ENCODE measurements at places on chromosomes 16 and 17.
A peak's percentile ranks its signal among the peaks of the same experiment; 100 is the strongest.

DNA sequence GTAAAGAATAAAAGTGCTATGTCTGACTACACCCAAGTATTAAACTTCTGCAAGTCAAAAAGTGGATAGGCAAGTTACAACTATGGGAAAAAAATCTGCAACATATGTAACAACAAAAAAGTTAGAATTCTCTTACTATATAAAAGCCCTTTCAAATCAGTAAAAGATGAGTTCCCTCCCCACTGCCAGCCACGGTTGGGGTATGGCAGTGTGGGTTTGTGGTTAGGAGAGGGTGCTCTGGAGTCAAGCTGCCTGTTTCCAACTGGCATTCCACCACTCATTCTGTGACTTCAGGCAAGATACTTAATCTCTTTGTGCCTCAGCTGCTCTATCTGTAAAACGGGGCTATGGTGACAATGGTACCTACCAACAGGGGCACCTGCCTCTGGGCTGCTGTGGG, 26.6 kb upstream of the MFSD6L start:
- no peak for DNase-seq

- DNase-seq = no peak
Observed at GRCh38 chr17:34313164-34313563, 6.1 kb upstream of the CCL8 start.

DNA sequence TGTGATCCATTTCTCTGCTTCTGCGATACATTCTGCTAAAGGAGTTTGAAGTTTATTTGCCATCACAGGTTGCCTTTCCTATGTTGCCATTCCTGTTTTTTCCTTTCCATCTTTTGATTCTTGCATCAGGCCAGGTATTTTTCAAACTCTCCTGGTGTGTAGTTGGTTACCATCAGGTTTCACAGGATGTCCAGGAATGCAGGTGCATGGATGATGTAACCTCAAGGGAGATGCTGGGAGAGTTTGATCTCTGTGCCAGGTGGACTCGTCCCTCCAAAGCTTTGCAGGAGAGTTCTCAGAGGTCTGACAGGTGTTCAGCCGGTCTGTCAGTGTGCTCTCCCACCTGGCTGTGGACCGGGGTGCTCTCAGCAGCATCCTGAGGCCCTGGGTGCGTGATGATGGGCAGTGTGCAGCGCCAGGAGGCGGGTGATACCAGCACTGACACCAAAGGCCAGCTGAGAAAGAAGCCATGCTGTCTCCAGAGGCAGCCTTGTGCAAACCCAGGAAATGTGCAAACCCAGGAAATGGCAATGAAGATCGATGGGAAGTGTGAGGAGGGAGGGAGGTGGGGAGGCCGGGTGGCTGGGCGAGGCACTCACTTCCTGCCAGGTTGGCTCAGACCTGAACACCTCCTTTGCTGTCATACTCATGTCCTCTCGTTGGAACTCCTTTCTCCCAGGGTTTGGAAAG, 1.7 kb downstream of the ATP2C2 start:
- no peak for DNase-seq

GRCh38 chr17:4856271-4856936, 23.3 kb downstream of the MINK1 start:
- DNase-seq = no peak

GRCh38 chr17:65600518-65600917, 39.1 kb upstream of the AXIN2 start:
- no peak for DNase-seq

- DNase-seq = no peak
Observed at GRCh38 chr17:82177761-82178498, 34.7 kb downstream of the CCDC57 start.

DNA sequence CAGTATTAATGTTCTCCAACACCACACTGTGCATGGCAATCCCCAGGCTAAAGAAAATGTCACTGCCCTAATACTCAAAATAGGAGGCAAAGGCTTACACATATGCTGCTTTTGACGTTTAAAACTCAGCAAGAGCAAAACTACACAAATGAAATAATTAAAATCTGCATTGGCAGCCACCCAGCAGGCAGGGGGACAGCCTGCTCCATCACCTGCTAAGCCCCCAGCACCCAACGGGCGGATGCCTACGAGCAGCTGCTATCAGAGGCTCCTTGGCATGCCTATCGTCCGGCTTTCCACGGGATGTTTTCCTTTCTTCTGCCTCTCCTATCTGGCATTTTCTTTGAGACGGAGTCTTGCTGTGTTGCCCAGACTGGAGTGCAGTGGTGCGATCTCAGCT, 337.5 kb downstream of the SOX9 start:
- DNase-seq = no peak

DNA sequence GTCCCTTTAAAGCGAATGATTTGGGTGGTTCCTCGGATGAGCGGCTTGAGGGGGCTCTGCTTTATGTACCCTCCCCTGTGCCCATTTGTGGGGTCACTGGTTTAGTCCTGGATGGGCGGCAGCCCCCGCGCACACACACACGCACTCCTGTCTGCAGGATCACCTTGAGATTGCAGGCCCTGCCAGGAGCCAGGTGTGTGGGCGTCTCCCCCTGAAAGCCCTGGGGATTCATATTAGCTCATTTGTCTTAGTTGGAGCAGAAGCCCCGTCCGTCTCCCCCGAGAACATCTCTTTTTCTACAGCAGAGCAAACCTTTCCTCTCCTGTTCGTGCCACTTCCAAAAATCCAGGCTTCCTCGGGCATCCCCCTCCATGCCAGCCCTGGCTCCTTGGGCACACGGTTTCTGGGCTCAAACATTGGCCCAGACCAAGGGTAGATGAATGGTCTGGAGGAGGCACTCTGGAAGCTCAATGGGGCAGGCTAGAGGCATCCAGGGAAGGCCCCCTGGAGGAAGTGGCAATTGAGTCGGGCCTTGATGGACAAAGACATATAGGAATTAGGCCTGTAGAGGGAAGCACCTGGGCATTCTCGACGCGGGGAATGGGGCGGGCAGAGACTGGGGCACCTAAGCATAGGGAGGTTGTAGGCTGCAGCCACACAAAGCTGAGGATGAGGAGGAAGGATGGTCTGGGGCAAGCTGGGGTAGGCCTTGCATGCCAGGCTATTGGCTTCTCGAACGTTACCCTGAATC, 218.5 kb upstream of the GSE1 start:
- no peak for DNase-seq

- DNase-seq = peak; percentile 54
Observed at GRCh38 chr16:70695331-70696070, 9.6 kb upstream of the MTSS2 start.

- DNase-seq = no peak
Observed at GRCh38 chr16:48834576-48834975, 224.6 kb upstream of the N4BP1 start.
